ENCODE measurements at places on chromosomes 2 and 18. TPM values are rescaled to one million over a fixed set of nuclear protein-coding genes. Genes with fewer than 3 reads are reported as not detected.

DNA sequence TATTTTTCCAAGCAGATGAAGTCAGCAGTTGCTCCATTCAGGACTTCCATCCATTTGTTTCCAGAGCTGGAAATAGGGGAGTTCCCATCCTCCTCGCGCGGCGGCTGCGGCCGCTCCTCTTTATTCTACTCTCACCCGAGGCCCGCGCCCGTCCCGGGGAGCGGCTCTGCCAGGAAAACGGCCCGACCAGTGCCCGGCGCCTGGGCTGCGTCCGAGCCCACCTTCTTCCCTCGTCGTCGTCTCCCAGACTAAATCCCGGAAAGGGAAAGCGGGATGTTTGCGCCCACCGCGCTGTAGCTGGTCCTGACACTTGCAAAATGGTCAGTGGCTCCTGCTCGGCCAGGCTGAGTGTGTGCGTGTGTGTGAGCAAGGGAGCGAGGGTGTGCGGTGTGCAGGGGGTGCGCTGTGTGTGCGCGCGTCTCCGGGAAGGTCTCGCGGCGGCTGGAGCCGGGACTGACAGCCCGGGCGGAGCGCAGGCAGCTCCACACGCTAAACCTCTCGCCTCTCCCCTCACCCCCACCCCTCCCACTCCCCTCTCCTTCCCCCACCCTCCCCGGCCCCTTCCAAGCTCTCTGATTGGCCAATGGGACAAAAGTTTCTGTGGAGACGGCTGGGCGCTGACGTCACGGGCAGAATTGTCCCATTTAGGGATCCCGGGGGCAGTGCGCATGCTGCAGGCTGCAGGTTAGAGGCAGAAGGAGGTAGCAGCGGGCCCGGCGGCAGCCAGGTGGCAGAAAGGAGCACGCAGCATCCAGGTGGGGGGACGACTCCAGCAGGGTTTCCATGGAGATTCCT is at the start of gene NOL4:
TSS of gene NOL4 (minus strand) at position 491 of the 795 bp plus-strand sequence. CDS start 1,660 bp downstream, outside the sequence.
- H3K36me3 ChIP-seq = peaks cover 1% of the 10 kb centered on the region
- peaks cover 45% of the 10 kb centered on the region for H3K27me3 ChIP-seq
- H3K4me3 ChIP-seq = no peak within 1 kb of the TSS
- no peaks in the 10 kb centered on the region for H3K4me1 ChIP-seq

- H3K4me3 ChIP-seq = no peak overlapping the region
- no peak overlapping the region for H3K27ac ChIP-seq
- peaks cover 2% of the 10 kb centered on the region for H3K27me3 ChIP-seq
Measured at GRCh38 chr2:85180322-85181133, 47.3 kb downstream of the TCF7L1 start.

GRCh38 chr2:74168739-74169138 is 9.9 kb downstream of the MOB1A start:
- no peak for DNase-seq
- no peaks in the 10 kb centered on the region for H3K27me3 ChIP-seq
- H3K36me3 ChIP-seq = peaks cover 57% of the 10 kb centered on the region

- no peaks in the 10 kb centered on the region for H3K27me3 ChIP-seq
- no peak overlapping the region for H3K27ac ChIP-seq
- no peaks in the 10 kb centered on the region for H3K4me1 ChIP-seq
- no peak overlapping the region for H3K4me3 ChIP-seq
- H3K36me3 ChIP-seq = no peaks in the 10 kb centered on the region
- no peak for DNase-seq
Measured at GRCh38 chr18:7855671-7856070, 288.6 kb downstream of the PTPRM start.

DNA sequence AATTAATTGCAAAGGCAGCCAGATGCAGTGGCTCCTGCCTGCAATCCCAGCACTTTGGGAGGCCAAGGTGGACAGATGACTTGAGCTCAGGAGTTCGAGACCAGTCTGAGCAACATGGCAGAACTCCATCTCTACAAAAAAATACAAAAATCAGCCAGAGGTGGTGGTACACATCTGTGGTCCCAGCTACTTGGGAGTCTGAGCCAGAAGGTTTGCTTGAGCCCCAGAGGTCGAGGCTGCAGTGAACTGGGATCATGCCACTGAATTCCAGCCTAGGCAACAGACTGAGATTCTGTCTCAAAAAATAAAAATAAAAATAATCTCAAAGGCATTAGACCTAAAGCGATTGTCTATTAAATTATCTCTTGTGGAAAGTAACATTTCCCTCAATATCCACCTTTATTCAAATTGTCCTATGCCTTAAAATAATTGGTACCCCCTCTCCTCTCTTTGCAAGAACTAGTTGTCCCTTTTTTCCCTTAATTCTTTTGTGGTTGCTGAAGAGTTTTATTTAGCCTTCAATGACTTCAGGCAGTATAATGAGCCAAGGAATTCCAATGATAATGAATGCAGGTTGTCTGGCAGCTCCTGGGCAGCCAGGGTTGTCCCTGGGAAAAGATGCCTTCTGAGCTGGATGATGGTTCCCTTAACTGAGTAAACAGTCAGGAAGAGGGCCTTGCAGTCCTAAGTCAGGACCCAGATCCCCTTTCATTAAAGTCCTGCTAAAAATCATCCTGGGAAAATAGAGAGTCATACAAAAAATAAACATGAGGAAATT is 32.2 kb downstream of the GPR75 start:
- H3K27me3 ChIP-seq = no peaks in the 10 kb centered on the region
- H3K4me3 ChIP-seq = no peak overlapping the region
- no peak for DNase-seq
- H3K27ac ChIP-seq = no peak overlapping the region
- peaks cover 3% of the 10 kb centered on the region for H3K36me3 ChIP-seq

GRCh38 chr18:24003903-24004640 is 10.5 kb upstream of the TTC39C start:
- DNase-seq = no peak
- H3K27me3 ChIP-seq = no peaks in the 10 kb centered on the region
- H3K4me3 ChIP-seq = no peak overlapping the region
- peaks cover 4% of the 10 kb centered on the region for H3K36me3 ChIP-seq
- peaks cover 60% of the 10 kb centered on the region for H3K4me1 ChIP-seq
- H3K27ac ChIP-seq = no peak overlapping the region

DNA sequence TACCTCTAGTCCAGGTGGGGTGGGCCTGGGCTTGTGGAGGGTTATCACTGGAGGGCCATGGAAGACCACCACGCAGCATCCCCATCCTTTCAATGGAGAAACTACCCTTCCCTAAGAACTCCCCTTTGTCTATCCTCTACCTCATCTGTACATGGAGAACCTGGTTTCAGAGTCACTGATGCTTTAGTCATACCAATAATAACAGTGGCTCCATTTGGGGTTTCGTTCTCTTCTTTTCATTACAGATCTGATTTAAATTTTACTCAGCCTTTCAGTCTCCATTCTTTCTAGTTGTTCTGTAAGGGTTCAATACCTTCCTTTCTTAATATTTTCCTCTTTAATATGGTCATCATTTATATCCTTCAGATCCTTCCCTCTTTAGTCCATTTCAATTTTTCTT is 54.6 kb upstream of the ZFP36L2 start:
- no peaks in the 10 kb centered on the region for H3K27me3 ChIP-seq
- H3K4me1 ChIP-seq = peaks cover 6% of the 10 kb centered on the region
- no peak overlapping the region for H3K27ac ChIP-seq
- H3K36me3 ChIP-seq = peaks cover 53% of the 10 kb centered on the region
- H3K4me3 ChIP-seq = no peak overlapping the region

The AGXT gene
- not detected for total RNA-seq

The ARL5A gene
- total RNA-seq = 47.4 TPM

The SLC16A14 gene
- 0.27 TPM for total RNA-seq

- H3K36me3 ChIP-seq = no peaks in the 10 kb centered on the region
- H3K4me3 ChIP-seq = no peak overlapping the region
- DNase-seq = no peak
- no peaks in the 10 kb centered on the region for H3K27me3 ChIP-seq
Measured at GRCh38 chr18:31633392-31634330, 42.0 kb downstream of the TTR start.

The SLC5A7 gene
- not detected for total RNA-seq

The GKN2 gene
- not detected for total RNA-seq

DNA sequence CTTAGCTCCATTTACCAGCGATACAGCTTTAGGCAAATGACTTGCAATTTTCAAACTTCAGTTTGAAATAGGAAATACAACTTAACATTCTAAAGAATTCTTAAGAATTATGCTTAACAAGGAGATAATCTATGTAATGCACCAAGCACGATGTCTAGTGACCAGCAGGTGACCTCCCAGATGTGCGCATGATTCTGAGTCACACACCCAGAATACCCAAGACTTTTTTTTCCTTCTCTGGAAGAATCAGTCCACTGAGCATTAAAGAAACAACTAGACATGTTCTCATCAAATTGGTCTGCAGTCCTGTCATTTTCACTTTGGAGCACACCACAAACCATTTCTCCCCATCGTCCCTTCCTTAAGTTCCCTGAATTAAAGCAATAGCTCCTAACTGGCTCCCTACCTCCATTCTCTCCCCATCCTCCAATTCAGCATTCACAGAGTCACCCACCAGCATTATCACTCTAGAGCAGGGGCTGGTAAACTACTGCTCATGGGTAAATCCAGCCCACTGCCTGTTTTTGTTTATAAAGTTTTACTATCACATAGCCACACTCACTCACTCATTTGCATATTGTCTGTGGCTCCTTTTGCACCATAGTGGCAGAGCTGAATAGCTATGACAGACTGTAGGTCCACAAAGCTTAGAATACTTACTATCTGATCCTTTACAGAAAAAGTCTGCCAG is 13.2 kb downstream of the EVA1A start:
- DNase-seq = no peak
- H3K27me3 ChIP-seq = peaks cover 9% of the 10 kb centered on the region
- H3K4me3 ChIP-seq = no peak overlapping the region
- no peak overlapping the region for H3K27ac ChIP-seq
- no peaks in the 10 kb centered on the region for H3K4me1 ChIP-seq

Measured in activated CD4-positive, alpha-beta T cell treated with anti-CD3 and anti-CD28 coated beads, Interleukin-2, amount 10 ng/mL, durations not matched to agents 7 days and 5 days (primary cell).